ENCODE measurements at places on chromosomes 7 and 10.

GRCh38 chr7:44590910-44591309, 8.9 kb upstream of the TMED4 start:
- no peak for DNase-seq

- no peak for DNase-seq
Observed at GRCh38 chr10:119658274-119658673, 7.1 kb downstream of the BAG3 start.

GRCh38 chr7:104299323-104299722, 29.1 kb upstream of the LHFPL3 start:
- no peak for DNase-seq

GRCh38 chr7:37920849-37921805, 687 bp downstream of the EPDR1 start:
- DNase-seq = no peak

DNA sequence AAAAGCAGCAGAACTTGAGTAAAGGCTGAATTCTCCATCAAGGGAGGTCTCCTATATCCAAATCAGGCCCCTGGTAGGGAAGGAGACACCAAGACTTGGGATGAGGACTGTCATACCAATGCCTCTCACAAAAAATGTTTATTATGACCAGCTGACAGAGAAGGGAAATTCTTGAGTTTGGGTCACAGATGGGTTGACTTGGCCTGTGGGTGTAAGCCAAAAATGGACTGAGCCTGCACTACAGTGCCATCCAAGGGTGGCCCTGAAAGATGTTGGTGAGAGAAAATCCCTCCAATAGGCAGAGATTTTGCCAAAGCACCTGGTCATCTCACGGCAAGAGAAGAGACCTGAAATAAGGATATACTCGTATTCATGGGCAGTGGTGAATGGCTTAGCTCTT, 27.0 kb upstream of the PPIF start:
- DNase-seq = no peak

- DNase-seq = no peak
Observed at GRCh38 chr7:137670222-137671064, 176.3 kb downstream of the DGKI start.

Measured in NCI-H2081 treated with DMSO at 0.1 percent for 48 hours (cell line).